ENCODE measurements at places on chromosomes 6 and 20.

DNA sequence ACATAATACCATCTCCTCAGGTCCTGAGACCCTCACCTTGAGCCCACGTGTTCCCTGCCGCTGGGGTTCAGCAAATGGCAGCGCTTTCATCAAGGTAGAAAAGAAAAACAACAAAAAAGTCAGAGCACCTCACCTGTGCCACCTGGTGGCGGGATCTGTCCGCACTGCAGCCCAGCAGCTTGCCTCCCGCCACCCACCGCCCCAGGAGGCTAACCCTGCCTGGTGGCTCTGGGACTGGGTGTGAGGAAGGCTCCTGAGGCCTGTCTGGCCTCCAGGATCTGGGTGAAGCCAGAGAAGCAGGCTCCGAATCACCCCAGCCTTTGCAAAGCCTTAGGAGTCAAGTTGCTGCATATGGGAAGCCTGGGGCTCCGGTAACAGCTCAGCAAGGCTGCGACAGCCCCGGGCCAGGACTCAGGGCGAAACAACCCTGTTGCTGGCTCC lies 270.8 kb downstream of the BMP7 start:
- DNase-seq, result peak; percentile 43

DNA sequence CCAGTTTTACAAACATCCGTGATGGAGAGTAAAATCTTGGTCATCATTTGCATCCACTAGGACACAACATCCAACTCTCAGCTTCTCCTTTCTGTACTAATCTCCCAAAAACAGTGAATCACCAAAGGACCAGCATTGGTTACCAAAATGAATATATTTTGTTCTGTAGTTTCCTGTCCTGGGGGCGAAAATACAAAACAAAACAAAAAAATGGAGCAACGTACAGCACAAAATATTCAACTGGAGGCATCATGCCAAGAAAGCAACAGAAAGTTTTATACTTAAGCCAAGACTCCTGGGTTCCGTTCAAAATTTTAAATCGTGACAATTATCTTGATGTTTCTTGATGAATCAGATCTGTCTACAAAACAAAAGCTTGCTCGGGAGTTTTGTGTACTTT lies 126.6 kb upstream of the CCDC28A start:
- peak; percentile 31 for DNase-seq

DNA sequence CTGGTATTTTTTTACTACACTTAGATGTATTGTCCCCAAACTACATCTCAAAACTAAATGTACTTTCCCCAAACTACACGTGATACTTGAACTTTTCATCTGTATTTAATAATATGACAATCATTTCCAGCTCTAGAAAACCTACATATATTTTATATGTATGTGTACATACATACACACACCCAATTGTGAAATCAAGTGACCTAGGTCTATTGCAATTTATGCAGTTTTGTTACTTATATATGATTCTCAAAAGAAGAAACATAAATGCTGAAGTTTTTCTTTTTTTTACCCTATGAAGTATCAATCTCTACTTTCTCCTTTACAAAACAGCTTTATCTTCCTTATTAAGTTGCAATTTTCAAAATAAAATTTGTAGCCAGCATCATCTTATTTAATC lies 4.7 kb downstream of the ADNP start:
- DNase-seq, result no peak

DNA sequence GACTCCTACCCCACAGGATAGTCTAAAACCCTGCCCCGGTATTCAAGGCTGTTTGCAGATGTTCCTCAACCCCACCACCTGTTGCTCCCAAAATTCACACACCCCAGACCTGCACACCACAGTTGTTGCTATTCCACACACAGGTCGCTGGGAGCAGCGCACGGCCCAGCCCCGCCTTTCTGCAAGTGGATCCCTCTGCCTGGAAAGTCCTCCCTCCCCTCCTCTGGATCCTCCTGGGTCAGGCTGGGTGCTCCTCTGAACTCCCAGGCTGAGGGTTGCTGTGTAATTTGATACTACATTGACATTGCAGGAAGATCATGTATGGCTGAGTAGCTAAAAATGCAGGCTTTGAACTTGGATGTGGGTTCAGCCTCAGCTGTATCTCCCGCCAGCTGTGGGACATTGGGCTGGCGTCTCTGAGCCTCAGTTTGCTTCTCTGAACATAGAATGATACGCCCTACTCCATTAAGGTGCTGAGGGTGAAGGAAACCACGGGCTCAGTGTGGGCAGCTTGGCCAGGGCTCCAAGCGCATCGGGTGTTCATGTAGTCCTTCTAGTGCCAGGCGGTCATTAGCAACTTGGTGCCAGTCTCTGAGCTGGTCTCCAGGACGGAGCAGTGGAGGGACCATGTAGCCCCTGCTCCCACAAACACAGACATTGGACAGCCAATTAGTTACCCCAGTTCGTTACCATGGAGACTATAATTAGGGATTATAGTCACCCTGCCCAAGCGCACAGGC lies 13.9 kb upstream of the CCN5 start:
- DNase-seq, result peak; percentile 37

All from GM03348 (cell line).